ENCODE measurements at places on chromosomes 4 and X.
A peak's percentile ranks its signal among the peaks of the same experiment; 100 is the strongest.

GRCh38 chrX:802846-803245 is 172.3 kb downstream of the SHOX start:
- peaks cover 2% of the 10 kb centered on the region for H3K36me3 ChIP-seq
- peaks cover 3% of the 10 kb centered on the region for H3K27me3 ChIP-seq
- no peak for DNase-seq
- H3K4me1 ChIP-seq: no peaks in the 10 kb centered on the region
- H3K27ac ChIP-seq: no peak overlapping the region
- H3K4me3 ChIP-seq: no peak overlapping the region

DNA sequence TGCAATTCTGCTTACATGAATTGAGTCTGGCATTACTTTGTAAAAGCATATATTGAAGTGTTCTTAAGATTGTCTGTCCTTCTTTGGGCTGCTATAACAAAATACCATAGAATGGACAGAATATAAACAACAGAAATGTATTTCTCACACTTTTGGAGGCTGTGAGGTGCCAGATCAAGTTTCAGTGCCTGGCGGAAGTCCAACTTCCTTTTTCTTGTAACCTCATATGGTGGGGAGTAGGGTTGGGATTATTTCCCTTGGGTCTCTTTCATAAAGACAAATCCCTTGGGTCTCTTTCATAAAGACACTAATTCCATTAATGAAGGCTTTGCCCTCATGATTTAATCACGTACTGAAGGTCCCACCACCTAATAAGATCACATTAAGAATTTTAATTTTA is 199.3 kb upstream of the GRID2 start:
- no peak for DNase-seq
- H3K4me1 ChIP-seq: no peaks in the 10 kb centered on the region
- no peak overlapping the region for H3K4me3 ChIP-seq
- no peaks in the 10 kb centered on the region for H3K36me3 ChIP-seq

- H3K4me3 ChIP-seq: no peak overlapping the region
- H3K27me3 ChIP-seq: no peaks in the 10 kb centered on the region
- peak overlapping the region; percentile 19 for H3K27ac ChIP-seq
- DNase-seq: no peak
These were observed 18.9 kb downstream of the ADD1 start for GRCh38 chr4:2862528-2862927.

- H3K4me1 ChIP-seq: no peaks in the 10 kb centered on the region
- H3K27ac ChIP-seq: no peak overlapping the region
- peaks cover 6% of the 10 kb centered on the region for H3K27me3 ChIP-seq
- DNase-seq: no peak
These were observed 8.7 kb upstream of the FAM241A start for GRCh38 chr4:112136551-112136950.

DNA sequence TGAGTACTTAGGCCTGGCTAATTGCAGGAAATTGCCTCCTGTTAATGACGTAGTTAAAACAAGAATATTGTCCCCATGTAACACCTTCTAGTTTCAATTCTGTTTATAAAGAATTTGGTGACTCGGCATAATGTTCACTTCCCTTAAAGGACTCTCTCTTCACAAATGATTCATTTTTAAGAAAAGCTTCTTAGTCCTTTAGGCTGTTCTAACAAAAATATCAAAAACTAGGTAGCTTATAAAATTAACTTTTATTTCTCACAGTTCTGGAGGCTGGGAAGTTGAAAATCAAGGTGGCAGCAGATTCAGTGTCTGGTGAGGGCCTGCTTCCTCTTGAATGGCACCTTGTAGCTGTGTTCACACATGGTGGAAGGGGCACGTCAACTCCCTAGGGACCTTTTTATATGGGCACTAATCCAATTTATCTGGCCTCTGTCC is 23.8 kb downstream of the COL25A1 start:
- no peaks in the 10 kb centered on the region for H3K36me3 ChIP-seq
- no peak overlapping the region for H3K27ac ChIP-seq
- DNase-seq: no peak
- H3K4me3 ChIP-seq: no peak overlapping the region
- no peaks in the 10 kb centered on the region for H3K4me1 ChIP-seq

DNA sequence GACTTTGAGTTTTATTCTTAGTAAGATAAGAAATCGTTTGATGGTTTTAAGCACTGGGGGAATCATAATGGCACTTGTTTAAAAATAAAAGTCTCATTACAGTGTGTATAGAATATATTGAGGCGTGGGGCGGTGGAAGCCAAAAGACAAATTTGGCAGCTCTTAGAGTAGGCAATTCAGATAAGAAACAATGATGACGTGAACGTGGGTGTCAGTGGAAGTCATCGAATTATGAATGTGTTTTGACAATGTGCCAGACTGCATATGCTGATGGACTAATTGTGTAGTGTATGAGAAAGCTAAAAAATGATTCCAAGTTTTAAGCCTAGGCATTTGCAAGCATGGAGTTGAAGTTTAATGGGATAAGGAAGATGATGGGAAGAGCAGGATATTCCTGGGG is 35.8 kb downstream of the SPANXD start:
- no peaks in the 10 kb centered on the region for H3K4me1 ChIP-seq
- no peaks in the 10 kb centered on the region for H3K27me3 ChIP-seq
- H3K27ac ChIP-seq: no peak overlapping the region
- no peak overlapping the region for H3K4me3 ChIP-seq

- no peak overlapping the region for H3K27ac ChIP-seq
- no peaks in the 10 kb centered on the region for H3K36me3 ChIP-seq
- no peak for DNase-seq
- H3K4me1 ChIP-seq: no peaks in the 10 kb centered on the region
- no peaks in the 10 kb centered on the region for H3K27me3 ChIP-seq
These were observed 198.7 kb upstream of the ADAMTS3 start for GRCh38 chr4:72767618-72768302.

Measured in memory B cell (primary cell).